Stimulated activated CD8-positive, alpha-beta memory T cell treated with anti-CD3 and anti-CD28 coated beads, Interleukin-4, amount 100 ng/mL, for 48 hours (primary cell): ENCODE measurements at places on chromosomes 3 and 15.

DNA sequence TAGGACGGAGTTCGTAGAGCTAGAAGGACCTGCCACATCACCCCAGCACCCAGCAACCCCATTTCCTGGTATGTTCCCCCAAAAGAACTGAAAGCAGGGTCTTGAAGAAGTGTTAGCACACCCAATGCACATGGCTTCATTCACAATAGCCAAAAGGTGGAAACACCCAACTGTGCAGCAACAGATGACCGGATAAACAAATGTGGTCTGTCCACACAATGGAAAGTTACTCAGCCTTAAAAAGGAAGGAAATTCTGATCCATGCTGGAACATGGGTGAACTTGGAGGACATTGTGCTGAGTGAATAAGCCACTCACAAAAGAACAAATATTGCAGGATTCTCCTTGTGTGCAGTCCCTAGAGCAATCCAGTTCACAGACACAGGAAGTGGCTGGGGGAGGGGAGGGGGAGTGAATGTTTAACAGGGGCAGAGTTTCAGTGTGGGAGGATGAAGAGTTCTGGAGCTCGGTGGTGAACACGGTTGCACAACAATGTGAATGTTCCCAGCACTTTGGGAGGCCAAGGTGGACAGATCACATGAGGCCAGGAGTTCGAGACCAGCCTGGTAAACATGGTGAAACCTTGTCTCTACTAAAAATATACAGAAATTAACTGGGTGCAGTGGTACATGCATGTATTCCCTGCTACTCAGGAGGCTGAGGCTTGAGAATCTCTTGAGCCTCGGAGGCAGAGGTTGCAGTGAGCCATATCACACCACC is 157.5 kb downstream of the NUP210 start:
- DNase-seq = no peak

GRCh38 chr3:117510396-117510795 is 800.8 kb downstream of the TUSC7 start:
- no peak for DNase-seq

- DNase-seq = no peak
Observed at GRCh38 chr3:66490214-66490613, 10.6 kb downstream of the LRIG1 start.

- DNase-seq = no peak
Observed at GRCh38 chr15:38620098-38620497, 55.5 kb upstream of the RASGRP1 start.

GRCh38 chr15:57278439-57278838 is 97.9 kb upstream of the CGNL1 start:
- DNase-seq = no peak

GRCh38 chr3:73687106-73688004 is 62.6 kb upstream of the PDZRN3 start:
- DNase-seq = no peak

GRCh38 chr3:186605561-186606545 is 7.0 kb upstream of the AHSG start:
- no peak for DNase-seq

GRCh38 chr3:9117220-9117619 is 132.2 kb downstream of the SRGAP3 start:
- no peak for DNase-seq

GRCh38 chr3:77835921-77836320 is 796.0 kb downstream of the ROBO2 start:
- DNase-seq = no peak

DNA sequence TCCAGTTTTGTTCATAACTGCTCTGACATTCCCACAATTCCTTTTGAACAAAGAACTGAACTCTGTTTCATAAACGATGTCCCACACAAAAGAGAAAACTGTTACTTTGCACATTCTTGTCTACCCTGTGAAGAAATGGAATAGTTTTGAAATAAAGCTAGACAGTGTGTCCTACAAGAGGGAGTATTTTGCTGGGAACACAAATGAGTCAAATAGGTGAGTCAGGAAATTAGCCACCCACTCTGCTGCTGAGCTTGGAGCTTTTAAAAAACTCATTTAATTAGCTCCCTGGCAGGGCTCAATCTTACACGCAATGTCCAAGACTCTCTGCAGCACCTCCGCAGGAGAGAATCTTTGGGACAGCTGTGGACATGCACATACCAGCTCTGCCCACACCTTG is 193.4 kb downstream of the SLC9A9 start:
- DNase-seq = no peak

- DNase-seq = no peak
Observed at GRCh38 chr3:37882711-37883110, 21.0 kb downstream of the CTDSPL start.

- no peak for DNase-seq
Observed at GRCh38 chr3:139477710-139478640, 1.7 kb upstream of the RBP2 start.

- DNase-seq = no peak
Observed at GRCh38 chr15:33955945-33956344, 12.4 kb upstream of the CHRM5 start.

- DNase-seq = no peak
Observed at GRCh38 chr3:135896613-135897012, 68.9 kb upstream of the PPP2R3A start.

DNA sequence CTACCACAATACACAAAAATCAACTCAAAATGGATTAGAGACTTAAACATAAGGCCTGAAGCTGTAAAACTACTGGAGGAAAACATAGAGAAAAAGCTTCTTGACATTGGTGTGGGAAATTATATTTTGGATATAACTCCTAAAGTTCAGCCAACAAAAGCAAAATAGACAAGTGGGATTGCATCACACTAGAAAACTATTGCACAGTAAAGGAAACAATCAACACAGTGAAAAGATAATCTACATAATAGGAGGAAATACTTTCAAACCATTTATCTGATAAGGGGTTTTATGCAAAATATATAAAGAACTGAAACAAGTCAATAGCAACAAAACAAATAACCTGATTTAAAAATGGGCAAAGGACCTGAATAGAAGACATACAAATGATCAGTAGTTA is 37.6 kb upstream of the TP63 start:
- DNase-seq = no peak

- peak; percentile 38 for DNase-seq
Observed at GRCh38 chr3:69012800-69013252, 658 bp downstream of the EOGT start.

GRCh38 chr15:34813446-34814190 is 18.3 kb upstream of the ACTC1 start:
- no peak for DNase-seq

GRCh38 chr15:97733373-97733772 is 227.1 kb upstream of the ARRDC4 start:
- no peak for DNase-seq

- DNase-seq = no peak
Observed at GRCh38 chr3:188486126-188486525, 332.2 kb downstream of the LPP start.

GRCh38 chr15:60967728-60968127 is 261.4 kb downstream of the RORA start:
- DNase-seq = no peak

DNA sequence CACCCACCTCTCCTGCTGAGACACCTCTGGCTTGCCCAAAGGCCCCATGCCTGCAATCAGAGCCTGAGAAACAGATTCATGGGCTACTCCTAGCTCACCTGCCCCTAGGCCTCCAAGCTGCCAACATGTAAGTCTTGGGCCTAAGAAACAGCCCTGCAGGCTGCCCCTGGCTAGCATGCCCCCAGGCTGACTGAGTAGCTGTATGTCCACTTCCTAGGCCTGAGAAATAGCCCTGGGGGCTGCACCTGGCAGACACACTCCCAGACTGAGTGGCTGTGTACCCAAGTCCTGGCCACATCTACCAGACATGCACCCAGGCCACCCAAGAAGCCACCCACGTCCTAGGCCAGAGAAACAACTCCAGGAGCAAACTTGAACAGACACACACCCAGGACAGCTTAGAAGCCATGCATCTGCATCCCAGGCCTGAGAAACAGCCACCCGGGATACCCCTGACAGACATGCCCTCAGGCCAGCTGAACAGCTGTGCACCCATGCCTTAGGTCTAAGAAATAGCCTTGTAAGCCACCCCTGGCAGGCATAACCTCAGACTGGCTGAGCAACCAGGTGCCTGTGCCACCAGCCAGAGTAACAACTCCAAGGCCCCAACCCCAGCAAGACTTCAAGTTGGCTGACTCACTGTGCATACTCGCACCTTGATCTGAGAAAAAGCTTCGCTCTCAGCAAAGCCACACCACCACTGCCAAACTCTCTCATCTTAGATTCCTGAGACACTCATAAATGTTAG is 12.0 kb upstream of the NRG4 start:
- no peak for DNase-seq

DNA sequence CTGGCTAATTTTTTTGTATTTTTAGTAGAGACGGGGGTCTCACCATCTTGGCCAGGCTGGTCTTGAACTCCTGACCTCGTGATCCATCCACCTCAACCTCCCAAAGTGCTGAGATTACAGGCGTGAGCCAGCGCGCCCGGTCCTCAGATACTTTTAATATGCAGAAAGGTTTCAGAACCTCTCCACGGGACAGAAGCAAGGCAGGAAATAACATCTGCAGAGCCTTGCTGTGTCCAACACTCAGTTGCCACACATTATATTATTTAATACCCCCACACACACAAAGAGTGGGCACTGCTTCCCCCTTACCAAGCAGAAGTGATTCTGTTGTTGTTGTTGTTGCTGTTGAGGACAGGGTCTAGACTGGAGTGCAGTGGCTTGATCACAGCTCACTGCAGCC is 28.0 kb downstream of the OSBPL10 start:
- DNase-seq = no peak

DNA sequence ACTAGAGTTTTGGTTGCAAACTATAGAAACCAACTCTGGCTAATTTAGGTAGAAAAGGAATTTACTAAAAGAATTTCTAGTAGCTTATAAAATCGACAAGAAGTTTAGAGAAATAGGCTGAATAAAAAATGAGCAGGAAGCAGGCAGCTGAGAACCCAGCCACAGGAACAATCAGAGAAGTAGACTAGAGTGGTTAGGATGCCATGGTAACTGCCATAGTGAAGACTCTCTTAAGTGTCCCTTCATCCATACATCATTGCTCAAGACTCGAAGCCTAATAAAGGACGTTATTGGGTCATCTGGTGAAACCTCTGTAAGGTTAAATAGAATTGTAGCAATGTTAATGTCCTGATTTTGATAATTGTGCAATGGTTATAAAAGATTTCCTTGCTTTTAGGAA is 13.8 kb downstream of the AVEN start:
- no peak for DNase-seq

GRCh38 chr3:195731356-195731905 is 10.7 kb downstream of the MUC20 start:
- DNase-seq = no peak
